Fibroblast of villous mesenchyme (primary cell): ENCODE measurements at places on chromosomes 7 and 10. TPM values are rescaled to one million over a fixed set of nuclear protein-coding genes. Genes with fewer than 3 reads are reported as not detected.

The FAM25C gene
- not detected in 2 replicates for total RNA-seq

The ODAD2 gene
- 3.2 and 4.3 TPM in 2 replicates for total RNA-seq

The ZNF3 gene
- total RNA-seq = 32.2 and 32.8 TPM in 2 replicates

The PRF1 gene
- not detected in 2 replicates for total RNA-seq

DNA sequence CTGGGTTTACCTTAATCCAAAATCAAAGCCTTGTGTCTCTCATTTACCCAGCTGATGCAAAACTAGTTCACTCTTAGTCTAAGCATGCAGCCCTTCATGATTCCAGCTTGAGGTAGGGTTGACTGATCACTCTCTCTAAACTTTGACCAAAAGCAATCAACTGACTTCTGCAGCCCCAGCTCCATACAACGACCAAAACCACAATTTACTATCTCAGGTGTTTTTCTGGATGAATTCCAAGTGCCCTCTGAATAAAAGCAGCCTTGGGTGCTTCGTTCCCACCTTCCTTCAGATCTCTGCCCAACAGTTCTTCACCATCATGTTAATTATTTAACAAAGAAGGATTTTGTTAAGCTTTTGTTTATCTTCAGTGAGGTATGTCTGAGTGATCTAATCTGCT lies 62.6 kb downstream of the CCDC6 start:
- DNase-seq = no peak

- no peak for DNase-seq
Observed at GRCh38 chr7:144786522-144786921, 49.3 kb downstream of the TPK1 start.

- no peak for DNase-seq
Observed at GRCh38 chr10:68517188-68517587, 10.1 kb downstream of the SLC25A16 start.

DNA sequence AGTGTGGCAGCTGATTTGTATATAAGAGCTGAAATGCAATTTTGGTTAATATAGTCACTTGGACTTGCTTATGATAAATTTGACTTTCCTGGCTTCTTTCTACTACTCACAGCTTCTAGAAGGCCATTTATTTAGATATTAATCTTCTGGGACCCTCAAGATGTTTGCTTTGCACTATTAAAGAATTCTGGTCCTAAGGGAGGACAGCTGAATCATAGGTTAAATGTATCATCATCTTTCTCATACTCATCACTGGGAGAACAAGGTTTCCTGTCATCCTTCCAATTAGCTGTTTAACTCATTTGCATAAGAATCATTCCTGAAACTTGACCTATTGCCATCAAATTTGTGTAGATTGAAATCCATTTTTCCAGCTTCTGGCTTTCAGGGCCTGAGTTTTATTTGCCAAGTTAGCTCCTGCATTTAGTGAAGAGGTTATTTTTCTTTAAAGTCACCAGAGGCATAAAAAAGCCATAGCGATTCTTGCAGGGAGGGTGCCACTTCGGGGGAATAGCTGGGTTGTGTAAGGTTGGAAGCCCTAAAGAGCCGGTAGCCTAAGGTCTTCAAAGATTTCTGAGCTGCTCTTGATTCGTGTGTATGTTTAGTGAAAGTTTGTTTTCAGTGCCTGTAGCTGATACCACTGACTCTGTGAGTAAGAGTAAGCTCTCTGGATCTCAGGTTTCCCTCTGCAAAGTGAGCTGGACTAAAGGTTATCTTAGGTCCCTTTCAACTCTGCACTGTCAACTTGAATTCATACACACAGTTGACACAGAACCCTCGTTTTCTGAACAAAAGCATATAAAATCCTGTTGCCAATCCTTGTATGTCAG lies 4.3 kb downstream of the MAP3K8 start:
- no peak for DNase-seq

DNA sequence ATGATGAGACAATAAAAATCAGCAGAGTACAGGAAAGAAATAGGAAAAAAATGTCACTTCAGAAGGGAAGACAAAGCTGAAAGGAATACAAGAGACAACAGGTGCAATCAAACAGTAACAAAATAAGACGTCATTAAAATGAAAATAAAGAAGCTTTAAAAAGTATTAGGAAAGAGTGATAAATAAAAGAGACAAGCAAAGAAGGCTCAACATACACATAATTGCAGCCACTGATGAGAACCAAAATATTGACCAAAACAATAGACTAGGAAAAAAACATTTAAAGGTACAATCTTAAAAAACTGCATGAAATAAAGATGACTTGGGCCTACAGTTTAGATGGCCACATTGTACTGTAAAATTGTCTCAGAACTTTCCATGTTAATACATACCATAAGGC lies 160.5 kb upstream of the MINDY3 start:
- no peak for DNase-seq

GRCh38 chr7:53218730-53219504 lies 183.5 kb downstream of the POM121L12 start:
- no peak for DNase-seq

DNA sequence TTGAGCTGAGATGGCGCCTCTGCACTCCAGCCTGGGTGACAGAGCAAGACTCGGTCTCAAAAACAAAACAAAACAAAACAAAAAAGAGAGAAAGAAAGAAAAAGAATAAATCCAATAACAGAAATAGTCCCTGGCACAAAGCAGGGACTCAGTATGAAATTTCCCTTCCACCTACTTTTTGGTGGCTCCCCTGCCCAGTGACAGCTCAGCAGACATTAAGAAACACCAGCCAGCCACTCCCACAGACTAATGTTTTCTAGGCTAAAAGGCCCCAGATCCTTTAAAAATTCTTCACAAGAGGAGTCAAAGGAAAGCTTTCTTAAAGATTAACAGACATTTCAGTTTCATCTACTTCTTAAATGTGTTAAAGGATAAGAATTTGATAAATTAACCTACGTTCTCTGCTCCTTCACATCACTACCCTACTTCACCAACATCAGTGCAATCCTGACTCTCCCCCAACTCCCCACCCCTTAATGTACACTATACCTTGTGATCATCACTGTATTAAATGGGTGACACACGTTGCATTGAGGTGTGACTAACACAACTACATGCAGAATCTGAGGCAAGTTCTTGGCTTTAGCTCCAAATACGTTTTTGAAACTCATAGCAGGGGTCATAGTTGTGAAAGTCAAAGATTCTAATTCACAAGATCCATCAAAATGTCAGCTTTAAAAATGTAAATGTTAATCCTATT lies 114.5 kb upstream of the CAV2 start:
- DNase-seq = no peak
